ENCODE measurements at places on chromosomes 12 and 14.
A peak's percentile ranks its signal among the peaks of the same experiment; 100 is the strongest.

GRCh38 chr12:104059963-104060362 is 4.4 kb upstream of the HCFC2 start:
- no peak for DNase-seq

GRCh38 chr14:105532735-105533141 is 6.4 kb downstream of the TMEM121 start:
- DNase-seq, result no peak

- no peak for DNase-seq
These were observed 72.9 kb upstream of the ST8SIA1 start for GRCh38 chr12:22407397-22407796.

- no peak for DNase-seq
These were observed 433.6 kb downstream of the TMEM132D start for GRCh38 chr12:129470196-129470595.

DNA sequence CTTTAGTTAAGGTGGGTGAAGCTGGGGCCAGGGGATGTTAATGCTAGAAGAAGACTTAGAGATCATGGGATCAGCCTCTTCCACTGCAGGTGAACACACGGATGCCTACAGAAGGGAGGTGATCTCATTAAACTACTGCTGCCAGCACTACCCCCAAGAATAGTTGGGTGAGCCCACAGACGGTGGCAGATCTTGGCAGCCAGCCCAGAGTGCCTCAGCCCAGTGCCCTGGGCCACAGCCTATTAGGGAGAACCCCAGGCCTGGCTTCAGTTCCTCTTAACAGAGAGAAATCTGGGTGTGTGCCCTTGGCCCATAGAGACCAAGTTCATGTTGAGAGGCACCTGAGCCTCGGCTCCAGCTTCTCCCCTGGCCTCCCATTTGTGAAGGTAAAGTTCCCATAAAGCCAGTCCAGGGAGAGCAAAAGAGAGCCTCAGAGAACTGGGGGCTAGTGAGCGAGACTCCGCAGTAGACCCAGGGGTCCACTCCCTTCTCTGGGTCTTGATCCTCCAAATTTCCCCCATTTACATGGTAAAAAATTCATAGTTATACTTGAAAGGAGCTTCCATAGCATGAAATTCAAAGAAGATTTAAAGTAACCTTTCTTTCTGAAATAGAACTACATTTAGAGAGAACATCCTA is 125.0 kb upstream of the CCND2 start:
- DNase-seq, result peak; percentile 23

- DNase-seq, result no peak
These were observed 197.0 kb downstream of the TMTC2 start for GRCh38 chr12:82883394-82884355.

GRCh38 chr12:1517007-1517406 is 77.4 kb downstream of the FBXL14 start:
- DNase-seq, result no peak

- no peak for DNase-seq
These were observed 66.8 kb downstream of the TSPAN8 start for GRCh38 chr12:71090971-71091370.
